Urinary bladder (tissue), 4 donors: ENCODE measurements at places on chromosomes 2 and 18. TPM values are rescaled to one million over a fixed set of nuclear protein-coding genes. Genes with fewer than 3 reads are reported as not detected.

DNA sequence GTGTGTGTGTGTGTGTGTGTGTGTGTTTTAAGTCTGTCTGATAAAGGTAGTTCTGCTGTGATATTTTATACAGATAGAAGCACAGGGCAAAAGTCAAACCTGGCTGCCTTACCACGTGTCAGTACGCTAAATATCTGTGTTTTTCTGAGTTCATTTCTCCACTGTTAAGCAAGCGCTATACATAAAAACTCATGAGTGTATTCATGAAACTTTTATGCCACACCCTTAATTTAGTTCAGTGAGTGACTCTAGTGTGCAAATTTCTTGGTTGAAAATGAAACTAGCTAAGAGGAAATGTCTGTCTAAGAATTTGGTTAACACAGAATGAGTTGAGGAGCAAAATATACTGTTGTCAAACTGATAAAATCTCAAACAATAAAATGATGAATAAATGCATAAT lies 11.2 kb downstream of the CASP10 start:
- no peak for DNase-seq

- no peak for DNase-seq
Observed at GRCh38 chr2:233426619-233427342, 72.5 kb downstream of the DGKD start.

DNA sequence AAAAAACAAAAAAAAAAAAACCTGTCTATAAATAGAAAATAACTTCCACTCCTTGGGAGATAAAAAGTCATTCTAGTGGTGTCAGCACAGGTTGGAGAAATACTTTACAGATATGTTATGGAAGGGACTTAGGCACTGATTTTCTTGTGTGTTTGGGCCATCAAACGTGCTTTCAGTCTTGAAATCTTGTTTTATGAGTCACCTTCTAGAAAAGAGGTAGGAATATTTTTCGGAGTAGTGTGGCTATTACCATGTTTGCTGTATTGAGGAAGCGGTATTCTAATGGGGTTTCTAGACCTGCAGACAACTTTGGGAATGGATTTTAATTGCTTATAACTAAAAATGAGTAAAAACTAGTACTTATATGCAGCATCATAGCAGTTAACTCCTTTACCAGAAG lies 12.0 kb downstream of the HNMT start:
- no peak for DNase-seq

DNA sequence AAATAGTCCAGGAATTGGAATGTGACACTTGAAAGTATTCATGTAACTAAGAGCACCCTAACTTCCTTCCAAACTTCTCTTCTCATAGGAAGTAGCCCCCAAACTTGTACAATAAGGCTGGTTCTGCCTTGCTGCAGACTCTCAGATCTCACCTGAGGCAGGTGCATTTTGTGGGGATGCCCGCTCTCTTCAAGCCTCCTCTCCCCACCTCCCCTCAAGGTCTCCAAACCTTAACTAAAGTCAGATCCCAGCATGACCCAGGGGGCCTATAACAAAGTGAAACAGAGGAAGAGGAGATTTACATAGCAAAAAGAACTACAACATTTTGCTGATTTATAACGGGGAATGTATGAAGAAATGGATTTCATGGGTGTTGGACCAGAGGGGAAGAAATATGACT lies 23.6 kb downstream of the CDKL4 start:
- no peak for DNase-seq

GRCh38 chr2:68766376-68766845 lies 31.8 kb downstream of the ARHGAP25 start:
- no peak for DNase-seq

- no peak for DNase-seq
Observed at GRCh38 chr2:158432117-158432516, 24.4 kb downstream of the CCDC148 start.

DNA sequence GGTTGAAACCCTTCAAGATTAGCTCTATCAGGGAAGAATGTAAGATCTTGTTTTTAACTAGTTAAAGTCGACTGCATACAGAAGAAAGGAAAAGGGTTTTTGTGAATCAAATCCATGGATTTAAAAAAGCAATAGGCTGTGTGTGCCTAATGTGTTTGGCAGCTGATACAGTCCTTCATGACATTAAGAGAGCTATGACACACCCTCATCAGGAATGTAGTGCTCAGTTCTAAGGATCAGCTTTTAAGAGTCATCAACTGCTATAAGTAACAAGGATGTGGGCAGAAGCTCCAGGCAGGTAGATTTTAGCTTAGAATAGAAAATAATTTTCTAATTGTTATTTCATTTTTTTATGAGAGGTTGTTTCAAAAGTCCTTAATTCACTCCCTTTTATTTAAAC lies 52.9 kb downstream of the PPP1R1C start:
- DNase-seq = no peak

- no peak for DNase-seq
Observed at GRCh38 chr2:117933884-117934354, 80.0 kb downstream of the CCDC93 start.

Gene ASPRV1
- total RNA-seq = 2.9 TPM

Gene DNAH7
- total RNA-seq = 3.5 TPM

Gene FAM110C
- total RNA-seq = 10.8 TPM

Gene PPP4R1
- 174 TPM for total RNA-seq
